IPS DF 6.9 (cell line): ENCODE measurements at places on chromosomes 12 and 14.

DNA sequence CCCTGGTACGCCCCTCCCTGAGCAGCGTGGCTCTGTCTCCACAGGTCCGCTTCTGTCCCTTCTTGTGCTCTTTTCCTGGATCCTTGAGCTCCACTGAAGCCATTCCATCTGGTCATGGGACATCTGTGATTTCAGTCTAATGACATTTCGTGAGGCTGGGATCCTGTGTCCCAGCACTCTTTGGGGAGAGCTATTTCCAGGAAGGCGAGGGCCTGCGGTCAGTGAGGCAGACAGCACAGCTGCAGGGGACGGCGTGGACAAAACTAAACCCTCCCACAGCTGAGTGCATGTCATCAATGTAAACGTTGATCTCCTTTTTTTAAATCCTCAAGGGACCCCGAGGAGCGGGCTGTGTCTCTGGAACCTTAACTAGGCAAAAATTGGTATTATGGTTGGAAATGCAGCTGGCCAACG is 127.7 kb downstream of the DACT1 start:
- no peak for DNase-seq

DNA sequence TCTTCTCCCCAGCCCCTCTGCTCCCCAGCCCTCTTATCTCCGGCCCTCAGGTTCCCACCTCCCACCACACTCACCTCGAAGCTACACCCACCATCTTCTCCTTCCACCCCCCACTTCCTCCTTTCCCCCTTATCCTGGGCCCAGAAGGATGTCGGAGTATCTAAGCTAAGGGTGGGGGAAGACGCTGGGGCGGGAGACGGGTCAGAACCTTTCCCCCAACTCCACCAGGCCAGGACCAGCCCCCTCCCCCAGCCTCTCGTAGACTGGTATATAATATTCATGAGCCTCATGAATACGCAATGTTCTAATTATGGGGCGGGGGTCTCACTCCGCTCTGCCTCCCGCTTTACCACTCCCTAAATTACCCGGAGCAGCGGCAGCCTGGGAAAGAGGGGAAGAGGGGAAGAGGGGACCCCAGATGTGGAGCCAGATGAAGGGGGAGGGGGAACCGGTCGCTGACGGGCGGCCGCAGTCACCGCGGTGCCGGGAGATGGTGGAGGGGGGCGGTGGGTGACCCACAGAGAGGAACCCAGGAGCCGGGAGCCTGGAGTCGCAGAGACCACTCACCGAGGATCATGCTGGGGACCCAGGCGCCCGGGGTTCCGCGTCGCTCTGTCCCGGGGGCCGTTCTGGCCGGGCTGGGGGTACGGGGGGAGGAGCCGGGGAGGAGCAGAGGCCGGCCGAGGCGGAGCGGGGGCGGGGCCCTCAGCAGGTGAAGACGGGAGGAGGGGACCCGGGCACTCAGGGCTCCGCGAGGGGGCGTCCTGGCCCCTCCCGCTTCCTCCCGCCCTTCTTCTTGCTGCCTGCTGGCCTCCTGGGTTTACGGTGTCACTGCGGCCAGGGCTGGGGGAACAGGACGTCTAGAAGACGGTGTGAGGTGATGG is 6.4 kb upstream of the ZNF385A start:
- no peak for DNase-seq

GRCh38 chr12:112906712-112907414 is at the start of gene OAS1:
Gene OAS1 (plus strand): TSS chr12:112906962. CDS start chr12:112907040, 78 bp downstream.
- DNase-seq, result no peak

DNA sequence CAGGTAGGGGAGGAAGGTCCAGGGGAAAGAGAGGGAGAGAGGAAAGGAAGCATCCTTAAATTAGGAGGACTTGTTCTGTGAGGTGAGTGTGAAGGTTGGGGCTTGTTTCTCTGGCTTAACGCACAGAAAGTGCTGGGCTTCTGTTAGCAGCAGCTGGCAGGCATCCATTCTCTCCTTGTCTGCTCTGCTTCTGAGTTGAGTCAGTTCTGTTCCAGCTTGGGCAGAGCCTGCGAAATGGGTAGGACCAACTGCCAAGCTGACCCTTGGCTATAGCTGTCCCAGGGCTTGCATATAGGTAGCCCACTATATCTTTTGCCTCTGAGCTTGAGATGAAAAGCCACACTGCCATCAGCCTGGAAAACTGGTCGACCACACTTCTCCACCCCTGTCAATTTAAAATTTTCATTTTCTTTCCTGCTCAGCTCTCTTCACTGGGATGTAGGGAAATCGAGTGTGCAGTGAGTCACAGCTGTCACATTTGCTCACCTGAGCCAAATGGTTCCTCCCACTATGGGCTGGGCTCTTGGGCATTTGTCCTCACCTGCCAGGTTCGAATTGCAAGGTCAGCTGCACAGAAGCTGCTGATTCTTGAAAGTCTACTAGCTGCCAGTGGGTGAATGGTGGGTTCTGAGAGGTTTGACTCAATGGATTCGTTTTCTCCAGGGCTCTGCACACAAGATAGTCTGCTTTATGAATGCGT is 256.4 kb upstream of the PWP1 start:
- DNase-seq, result no peak

GRCh38 chr12:85866986-85867776 is 6.9 kb upstream of the NTS start:
- DNase-seq, result peak; percentile 48

- DNase-seq, result no peak
These were observed 50.5 kb downstream of the ADGRD1 start for GRCh38 chr12:131004166-131004565.

- no peak for DNase-seq
These were observed 583 bp downstream of the FAM186B start for GRCh38 chr12:49604856-49605255.

DNA sequence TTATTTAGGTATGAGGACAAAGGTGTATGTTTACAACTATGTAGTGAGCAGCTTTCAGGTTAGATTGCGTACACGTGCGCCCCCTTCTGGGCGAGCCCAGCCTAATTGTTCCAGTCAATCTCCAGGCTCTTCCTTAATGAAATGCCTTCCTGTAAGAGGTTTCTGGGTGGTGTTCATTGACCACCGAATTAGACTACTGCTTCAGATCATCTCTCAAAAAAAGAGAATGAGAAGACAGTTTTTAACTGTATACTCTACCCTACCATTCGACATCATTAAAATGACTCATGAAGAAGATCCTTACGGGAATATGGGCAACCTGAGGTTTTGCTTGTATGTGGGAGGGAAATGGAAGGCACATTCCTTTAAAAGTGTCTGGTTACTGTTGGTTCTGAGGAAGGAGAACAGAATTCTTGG is 2.1 kb downstream of the LUM start:
- peak; percentile 22 for DNase-seq

GRCh38 chr12:54215989-54216796 is 27.4 kb upstream of the SMUG1 start:
- DNase-seq, result no peak

GRCh38 chr12:89939522-89940215 is 231.0 kb upstream of the ATP2B1 start:
- DNase-seq, result no peak

DNA sequence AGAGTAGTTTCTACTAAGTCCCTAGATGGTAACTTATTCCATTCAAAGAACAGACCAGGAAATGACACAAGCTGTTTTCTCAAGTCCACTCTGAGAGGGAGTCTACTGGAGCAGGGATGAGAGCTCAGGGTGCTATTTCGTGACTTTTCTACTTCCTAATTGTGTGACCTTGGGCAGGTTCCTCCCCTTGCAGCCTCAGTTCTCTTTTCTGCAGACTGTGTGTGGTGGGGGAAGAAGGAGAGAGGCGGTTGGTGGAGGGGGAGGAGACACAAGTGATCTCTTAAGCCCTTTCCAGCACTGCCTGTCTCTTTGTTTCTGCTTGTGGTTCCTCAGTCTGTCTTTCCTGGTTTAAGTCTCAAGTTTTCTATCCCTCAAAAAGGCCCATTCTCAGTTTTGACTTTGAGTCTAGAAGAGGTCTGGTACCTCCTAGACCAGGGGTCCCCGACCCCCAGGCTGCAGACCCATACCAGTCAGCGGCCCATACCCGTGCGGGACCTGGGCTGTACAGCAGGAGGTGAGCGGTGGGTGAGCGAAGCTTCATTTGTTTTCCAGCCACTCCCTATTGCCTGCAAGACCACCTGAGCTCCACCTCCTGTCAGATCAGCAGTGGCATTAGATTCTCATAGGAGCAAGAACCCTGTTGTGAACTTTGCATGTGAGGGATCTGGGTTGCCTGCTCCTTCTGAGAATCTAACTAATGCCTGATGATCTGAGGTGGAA is 10.7 kb downstream of the FGF6 start:
- DNase-seq, result no peak

- no peak for DNase-seq
These were observed 2.2 kb downstream of the RCOR1 start for GRCh38 chr14:102594514-102595175.

DNA sequence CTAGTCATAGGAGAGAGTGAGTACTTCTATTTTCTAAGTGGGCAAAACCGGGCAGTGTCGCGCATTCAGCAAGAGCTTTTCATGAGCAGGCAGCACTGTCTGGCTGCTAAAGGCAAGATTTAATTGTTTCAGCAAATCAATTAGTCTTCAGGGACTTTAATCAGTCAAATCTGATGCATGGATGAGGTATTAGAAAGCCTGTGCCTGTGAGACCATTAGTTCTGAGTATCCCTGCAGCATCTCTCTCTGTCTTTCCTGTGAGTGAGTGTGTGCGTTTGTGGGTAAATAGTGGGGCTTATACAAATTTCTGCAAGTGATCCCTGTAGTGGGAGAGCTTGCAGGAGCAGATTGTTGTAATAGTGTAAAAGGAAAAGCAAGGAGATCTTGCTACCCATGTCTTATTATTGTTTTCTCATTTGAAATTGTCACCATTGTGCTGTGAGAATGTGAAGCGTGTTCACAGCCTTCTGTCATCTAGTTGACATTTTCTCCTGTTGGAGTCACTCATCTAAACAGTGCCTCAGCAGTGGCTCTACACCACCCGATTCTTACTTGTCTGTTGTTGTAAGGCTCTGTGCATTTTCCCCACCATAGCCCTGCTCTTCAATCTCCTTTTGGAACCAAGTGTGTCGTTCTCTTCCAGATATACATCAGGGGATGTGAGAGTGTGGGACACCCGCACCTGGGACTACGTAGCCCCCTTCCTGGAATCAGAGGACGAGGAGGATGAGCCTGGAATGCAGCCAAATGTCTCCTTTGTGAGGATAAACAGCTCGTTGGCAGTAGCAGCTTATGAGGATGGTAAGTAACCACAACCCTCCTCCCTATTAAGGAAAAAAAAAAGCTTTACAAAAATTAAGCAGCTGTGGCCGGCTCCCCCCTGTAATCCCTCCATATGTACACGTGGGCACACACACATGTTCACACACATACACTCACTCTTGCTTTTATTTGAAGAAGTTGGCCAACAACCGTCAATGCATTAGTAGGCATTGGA is 53.6 kb downstream of the FBXW8 start:
- DNase-seq, result no peak

DNA sequence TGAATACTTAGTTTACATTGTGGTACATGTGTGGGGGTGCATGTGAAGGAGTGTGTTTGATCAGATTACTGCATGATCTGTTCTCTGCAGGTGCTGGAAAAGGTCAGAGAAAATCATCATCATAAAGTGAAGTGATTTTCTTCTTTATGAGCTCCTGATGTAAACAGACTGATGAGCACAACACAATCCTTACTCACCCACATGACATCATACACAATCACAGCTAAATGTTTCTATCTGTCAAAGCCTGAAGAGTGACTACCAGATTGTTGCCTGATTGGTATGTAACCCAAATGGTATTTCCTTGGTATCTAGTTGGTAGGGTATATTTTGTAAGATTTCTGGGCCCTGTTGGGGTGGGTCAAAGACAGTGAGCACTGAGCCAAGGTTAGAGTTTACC is 270.8 kb downstream of the FOXG1 start:
- DNase-seq, result no peak

- DNase-seq, result no peak
These were observed 25.6 kb downstream of the PTPRQ start for GRCh38 chr12:80469681-80470080.

- DNase-seq, result no peak
These were observed 141.5 kb upstream of the ARID2 start for GRCh38 chr12:45587877-45588533.

DNA sequence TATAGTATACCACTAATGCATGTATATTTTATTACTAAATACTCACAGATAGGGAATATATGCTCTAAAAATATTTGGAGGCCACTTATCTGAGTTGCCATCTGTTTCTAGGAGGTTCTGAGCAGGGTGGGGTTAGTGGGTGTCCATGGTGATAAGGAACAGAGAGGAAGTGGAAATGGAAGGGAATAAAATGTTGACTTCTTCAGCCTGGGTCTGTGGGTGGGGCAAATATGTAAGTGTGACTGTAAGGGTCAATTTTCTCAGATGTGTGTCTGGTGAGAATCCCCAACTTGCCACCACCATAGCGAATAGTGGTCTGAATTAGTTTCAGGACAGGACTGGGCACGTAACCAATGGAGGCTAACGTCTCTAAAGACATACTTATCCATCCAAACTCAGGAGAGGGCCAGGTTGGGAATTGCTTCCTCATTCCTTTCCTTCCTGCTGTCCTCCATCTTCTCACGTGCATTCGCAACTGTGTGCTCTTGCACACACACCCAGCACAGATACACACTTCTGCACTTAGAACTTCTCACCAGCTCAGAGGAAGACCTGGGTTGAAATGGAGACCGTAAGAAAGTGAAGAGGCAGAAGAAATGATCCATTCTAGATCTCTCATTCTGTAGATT is 54.2 kb upstream of the GZMB start:
- DNase-seq, result no peak

- DNase-seq, result no peak
These were observed 3.3 kb downstream of the KRT18 start for GRCh38 chr12:52952076-52952801.

GRCh38 chr12:111870706-111871105 is 28.7 kb downstream of the MAPKAPK5 start:
- DNase-seq, result no peak

DNA sequence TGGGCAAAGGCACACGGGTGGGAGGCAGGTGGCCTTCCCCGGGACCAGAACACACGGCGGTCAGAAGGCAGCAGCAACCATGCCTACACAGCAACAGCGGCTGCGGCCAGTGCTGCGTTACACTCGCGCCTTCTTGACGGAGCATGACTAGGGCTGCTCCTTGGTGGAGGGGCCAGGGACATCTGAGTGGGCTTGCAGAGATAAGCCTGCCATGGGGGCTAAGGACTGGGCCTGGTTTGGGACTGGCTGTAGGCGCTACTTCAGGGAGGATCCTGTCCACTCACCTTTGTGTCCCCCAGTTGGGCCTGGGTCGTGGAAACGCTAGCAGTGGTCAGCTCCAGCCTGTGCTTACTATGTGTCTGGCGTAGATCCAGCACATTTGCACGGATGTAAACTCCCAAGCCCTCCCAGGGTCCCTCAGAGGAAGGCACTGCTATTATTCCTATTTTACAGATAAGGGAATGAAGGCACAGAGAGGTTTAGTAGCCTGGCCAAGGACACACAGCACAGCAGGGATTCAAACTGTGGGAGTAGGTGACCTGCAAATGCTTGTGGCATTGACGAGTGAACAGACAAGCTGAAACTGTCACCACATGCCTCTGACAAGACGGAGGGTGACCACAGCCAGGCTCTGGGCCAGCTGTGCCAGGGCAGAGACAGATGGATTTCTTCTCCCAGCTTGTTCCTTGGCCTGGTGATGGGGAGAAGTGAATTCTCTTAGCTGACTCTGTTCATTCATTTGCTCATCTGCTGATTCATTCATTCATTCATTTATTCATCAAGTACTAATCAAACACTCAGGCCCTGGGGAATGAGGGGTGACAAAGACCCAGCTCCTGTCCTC is 31.9 kb upstream of the DLK1 start:
- DNase-seq, result no peak
